ENCODE measurements at places on chromosomes 6 and 20.
A peak's percentile ranks its signal among the peaks of the same experiment; 100 is the strongest.

DNA sequence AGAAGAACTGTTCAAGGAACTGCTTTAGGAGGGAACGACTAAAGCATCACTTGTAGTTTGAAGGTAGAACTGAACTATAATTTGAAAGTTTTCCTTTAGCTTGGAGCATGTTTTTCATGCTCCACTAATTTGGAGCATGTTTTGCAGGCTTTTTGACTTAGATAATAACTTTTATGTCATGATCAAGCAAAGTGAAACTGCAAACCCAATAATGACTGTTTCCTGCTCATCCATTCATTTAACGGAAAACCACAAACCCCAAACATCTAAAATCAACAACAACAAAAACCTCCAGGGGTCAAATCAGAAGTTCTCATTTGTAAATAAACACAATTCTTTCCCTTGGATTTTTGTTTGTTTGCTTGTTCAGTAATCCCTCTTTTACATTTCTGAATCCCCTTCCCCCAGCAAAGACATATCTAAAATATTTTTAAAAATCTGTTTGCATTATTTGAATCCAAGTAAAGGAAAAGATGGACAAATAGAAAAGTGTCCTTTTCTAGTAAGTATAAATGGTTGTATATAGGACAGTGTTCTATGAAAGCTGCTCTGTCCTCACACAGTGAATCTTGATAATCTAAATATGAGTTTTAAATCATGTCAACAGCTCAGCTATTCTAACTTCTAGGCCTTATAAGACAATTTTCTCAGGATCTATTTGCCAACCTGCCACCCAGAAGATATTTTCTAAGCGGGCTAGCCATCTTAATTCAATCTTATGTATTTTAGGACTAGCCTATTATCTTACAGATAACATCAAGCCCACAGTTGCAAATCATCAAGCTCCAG, 2.6 kb downstream of the SIM1 start:
- DNase-seq, result no peak

GRCh38 chr20:56843817-56844216, 214.7 kb downstream of the TFAP2C start:
- DNase-seq, result no peak

GRCh38 chr6:28206527-28206926, 18.5 kb upstream of the ZSCAN9 start:
- DNase-seq, result no peak

DNA sequence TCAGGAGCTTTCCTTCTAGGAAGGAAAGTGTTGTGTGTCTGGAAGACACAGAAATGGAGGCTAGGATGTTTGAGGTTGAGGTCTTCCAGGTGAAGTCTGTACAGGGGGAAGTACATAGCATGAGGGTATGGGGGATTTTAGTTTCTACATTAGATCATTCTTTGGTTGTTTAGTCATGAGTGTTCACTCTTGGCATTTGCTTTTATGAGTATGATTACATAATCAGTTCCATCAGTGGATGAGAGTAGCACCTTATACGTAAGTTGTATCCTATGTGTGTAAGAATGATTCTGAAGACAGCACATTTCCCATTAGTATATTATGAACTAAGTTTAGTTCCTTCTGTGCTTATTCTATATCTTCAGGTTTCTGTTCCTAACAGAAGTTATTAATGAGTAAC, 1.9 kb downstream of the CDYL start:
- DNase-seq, result no peak

- DNase-seq, result no peak
Measured at GRCh38 chr6:140537211-140537610, 1162.8 kb upstream of the CITED2 start.

GRCh38 chr6:35736253-35736894, 458 bp upstream of the ARMC12 start:
- DNase-seq, result no peak

- no peak for DNase-seq
Measured at GRCh38 chr20:61525781-61526431, 273.8 kb downstream of the CDH4 start.

- no peak for DNase-seq
Measured at GRCh38 chr6:117481278-117481925, 1.1 kb upstream of the DCBLD1 start.

DNA sequence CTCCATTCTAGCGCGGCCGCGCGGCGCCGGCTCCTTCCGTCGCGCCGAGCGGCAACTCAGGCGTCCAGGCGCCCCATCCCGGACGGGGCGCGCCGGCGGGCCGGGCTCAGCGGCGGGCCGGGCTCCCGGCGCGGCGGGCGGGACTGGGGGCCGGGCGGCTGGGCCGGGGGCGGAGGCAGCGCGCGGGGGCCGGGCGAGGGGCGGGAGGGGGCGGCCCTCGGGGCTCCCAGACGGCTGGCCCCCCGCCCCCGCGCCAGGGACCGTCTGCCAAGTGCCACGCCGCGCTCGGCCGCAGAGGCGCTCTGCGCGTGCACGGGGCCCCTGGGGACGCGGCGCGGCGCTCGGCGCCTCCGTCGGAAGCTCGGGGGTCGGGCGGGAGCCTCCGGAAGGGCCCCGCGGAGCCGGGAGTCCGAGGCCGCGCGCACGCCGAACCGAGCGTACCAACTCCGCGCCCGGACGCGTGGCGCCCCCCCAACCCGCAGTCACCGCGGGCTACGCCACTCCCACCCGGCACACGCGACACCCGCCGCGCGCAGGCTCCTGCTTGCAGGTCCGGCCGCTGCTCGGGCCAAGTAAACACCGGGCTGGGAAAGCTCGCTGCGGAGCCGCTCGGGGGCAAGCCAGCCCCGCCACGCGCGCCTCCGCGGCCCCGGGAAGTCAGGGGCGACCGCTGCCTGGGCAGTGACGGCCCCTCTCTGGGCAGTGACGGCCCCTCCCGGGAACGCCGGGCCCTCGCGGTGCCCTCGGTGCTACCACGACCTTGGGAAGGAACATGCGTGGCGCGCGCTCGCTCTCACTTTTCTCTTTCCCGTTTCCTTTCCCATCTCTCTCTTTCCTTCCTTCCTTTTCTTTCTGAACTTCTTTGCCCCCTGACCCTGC, at the start of gene PREX1:
Gene PREX1, minus strand, starts transcription at position 145 of the 879 bp plus-strand sequence. Its CDS starts 139 bp downstream, at position 6.
- no peak for DNase-seq

DNA sequence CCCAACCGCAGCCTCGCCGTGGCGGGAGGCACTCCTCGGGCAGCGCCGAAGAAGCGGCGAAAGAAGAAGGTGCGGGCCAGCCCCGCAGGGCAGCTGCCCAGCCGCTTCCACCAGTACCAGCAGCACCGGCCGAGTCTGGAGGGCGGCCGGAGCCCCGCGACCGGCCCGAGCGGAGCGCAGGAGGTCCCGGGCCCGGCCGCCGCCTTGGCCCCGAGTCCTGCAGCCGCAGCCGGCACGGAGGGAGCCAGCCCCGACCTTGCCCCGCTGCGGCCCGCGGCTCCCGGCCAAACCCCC, 525 bp downstream of the PNRC1 start:
- no peak for DNase-seq

- no peak for DNase-seq
Measured at GRCh38 chr6:131183427-131184095, 48.3 kb downstream of the AKAP7 start.

- DNase-seq, result no peak
Measured at GRCh38 chr6:138025528-138025978, 81.7 kb downstream of the PERP start.

DNA sequence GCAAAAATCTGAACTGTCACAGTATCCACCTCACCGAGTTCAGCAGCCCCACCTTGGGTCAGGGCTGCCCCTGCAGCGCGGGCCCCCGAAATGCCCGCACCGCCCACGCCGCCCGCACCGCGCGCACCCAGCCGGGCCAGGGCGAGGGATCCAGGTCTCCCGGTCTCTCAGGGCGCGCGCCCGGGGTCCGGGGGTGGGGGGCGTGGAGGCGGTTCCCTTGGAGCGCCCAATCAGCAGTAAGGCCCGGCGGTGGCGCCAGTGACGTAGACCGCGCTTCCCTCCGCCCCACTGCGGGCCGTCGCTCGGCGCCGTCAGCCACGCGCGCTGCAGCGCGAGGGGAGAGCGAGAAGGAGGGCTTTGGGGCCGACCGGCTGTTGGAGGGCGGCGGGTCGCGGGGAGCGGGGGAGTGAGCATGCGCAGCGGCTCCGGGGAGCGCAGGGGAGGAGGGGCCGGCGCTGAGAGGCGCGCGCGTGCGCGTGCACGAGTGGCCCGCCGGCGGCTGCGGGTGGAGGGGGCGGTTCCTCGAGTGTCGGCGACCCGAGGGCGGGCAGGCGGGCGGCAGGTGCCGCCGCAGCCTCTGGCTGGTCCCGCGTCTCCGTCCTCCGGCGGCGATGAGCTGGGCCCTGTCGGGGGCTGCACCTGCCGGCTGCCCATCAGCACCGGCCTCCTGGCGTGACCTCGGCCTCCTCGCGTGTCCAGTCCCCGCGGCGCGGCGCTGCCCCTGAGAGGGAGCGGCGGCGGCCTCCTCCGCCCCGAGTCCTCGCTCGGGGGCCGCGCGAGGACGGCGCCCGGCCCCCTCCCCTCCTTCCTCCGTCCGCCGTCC, at the start of gene TMEM170B:
Gene TMEM170B, plus strand, starts transcription at position 521 of the 823 bp plus-strand sequence. CDS start 529 bp downstream, outside the sequence.
- DNase-seq, result peak; percentile 49

GRCh38 chr20:44398335-44398734, 42.8 kb downstream of the HNF4A start:
- no peak for DNase-seq

- no peak for DNase-seq
Measured at GRCh38 chr6:115319823-115320222, 740.9 kb downstream of the FRK start.

GRCh38 chr6:37554480-37554819, 54.8 kb upstream of the CCDC167 start:
- no peak for DNase-seq

- DNase-seq, result no peak
Measured at GRCh38 chr6:40803897-40804702, 216.9 kb upstream of the LRFN2 start.

GRCh38 chr20:7196481-7196880, 429.0 kb downstream of the BMP2 start:
- DNase-seq, result no peak

Measured in cortex of kidney (tissue), 1 donor.